Activated T-helper 1 cell treated with anti-CD3 and anti-CD28 coated beads, Interleukin-12 subunit alpha, Interleukin-12 subunit beta, Interleukin-2, Interleukin-4 antibody, amounts not matched to agents 30 ng/mL and 10 ng/mL and 1 ng/mL, durations not matched to agents 14 hours and 24 hours and 36 hours (primary cell): ENCODE measurements at places on chromosomes 3 and 15.
A peak's percentile ranks its signal among the peaks of the same experiment; 100 is the strongest.

- DNase-seq: peak; percentile 70
Observed at GRCh38 chr15:40338041-40338657, 2.6 kb downstream of the CCDC9B start.

DNA sequence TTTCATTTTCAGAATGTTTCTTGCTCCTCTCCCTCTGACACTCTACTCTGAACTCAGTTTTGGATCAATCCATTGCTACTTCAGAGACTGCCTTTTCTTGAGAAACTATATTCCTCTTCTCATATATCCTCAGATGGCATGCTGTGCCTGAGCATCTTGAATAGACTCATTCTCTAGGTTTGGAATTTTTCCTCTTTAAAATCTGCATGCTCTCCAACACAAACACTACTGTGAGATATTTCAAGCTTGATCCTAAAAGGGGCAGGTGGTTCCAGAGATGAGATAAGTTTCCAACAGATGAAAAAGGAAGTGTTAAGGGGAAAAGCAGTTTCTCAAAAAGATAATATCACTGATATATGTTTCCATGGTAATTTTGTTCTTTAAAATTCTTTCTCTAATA lies 742.2 kb upstream of the EPHA6 start:
- no peak for DNase-seq

DNA sequence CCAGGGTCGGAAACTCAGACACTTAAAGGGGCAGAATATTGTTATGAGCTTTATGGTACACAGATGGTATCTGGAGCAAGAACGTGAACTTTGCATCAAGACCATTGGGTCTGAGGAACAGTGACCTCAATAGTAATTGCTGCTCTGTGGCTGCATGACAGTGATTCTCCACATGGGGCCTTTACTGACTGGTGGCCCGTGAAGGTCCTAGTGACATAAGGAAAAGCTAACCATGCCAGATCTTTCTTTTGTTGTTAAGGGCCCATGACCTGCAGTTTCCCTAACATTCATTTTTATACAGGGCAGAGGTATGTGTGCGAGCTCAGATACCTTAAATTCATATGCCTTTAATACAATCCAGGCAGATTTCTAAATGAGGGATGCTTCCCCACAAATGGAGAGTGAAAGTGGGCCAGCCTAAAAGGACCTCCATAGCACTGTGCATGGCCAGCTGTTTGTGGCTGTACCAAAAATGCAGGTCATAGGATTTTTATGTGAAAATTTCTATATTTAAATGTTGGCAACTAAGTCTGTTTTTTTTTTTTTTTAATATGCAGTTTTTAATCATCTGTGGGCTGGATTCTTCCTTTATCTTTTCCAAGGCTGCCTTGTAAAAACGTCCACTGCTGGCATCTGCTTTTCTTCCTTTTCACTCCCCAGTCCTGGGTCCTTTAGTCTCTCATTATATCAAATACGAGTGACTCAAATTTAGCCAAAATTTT lies 188.0 kb upstream of the IL12A start:
- no peak for DNase-seq

GRCh38 chr3:111721747-111722146 lies 126.6 kb upstream of the ZBED2 start:
- no peak for DNase-seq

GRCh38 chr15:43550527-43551363 lies 33.3 kb downstream of the MAP1A start:
- DNase-seq: no peak

- no peak for DNase-seq
Observed at GRCh38 chr3:157436583-157437291, at the start of gene PTX3. PTX3 (plus strand) TSS chr3:157436850; CDS start chr3:157436934, 84 bp downstream.

- DNase-seq: no peak
Observed at GRCh38 chr3:52185311-52185710, 12.6 kb upstream of the ALAS1 start.

GRCh38 chr3:111952866-111953450 lies 25.9 kb upstream of the ABHD10 start:
- no peak for DNase-seq

GRCh38 chr15:31151301-31152233 lies 50.0 kb upstream of the TRPM1 start:
- DNase-seq: no peak

DNA sequence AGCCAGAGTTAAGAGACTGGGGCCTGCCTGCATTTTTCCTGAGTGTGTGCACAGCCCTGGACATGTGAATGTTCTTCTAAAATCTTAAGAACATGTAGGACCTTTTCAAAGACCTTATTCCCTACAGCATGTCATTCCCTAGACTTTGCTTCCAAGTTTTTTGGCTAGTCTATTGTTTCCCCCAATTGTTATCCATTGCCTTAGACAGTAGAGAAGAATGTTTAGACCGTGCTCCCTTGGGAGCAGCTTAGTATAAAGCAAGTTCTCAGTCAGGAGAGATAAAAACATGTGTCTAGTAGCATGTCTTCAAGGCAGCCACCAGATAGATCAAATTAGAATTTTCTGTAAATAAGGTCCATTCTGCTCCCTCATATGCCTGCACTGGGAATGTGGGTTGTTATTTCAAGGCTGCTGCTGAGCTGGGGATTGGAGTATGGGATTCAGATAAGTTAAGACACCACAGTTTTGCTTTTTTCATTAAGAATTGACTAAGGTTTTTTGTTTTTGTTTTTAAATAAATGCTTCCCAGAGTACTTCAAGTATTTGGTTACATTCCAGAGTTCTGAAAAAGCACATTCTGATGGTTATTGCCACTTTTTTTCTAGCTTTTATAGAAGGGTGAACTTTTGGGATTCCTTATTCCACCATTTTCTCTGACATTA lies 246.7 kb downstream of the RORA start:
- DNase-seq: no peak
